B cell (primary cell): ENCODE measurements at places on chromosomes 4 and X. TPM values are rescaled to one million over a fixed set of nuclear protein-coding genes. Genes with fewer than 3 reads are reported as not detected.
A peak's percentile ranks its signal among the peaks of the same experiment; 100 is the strongest.

DNA sequence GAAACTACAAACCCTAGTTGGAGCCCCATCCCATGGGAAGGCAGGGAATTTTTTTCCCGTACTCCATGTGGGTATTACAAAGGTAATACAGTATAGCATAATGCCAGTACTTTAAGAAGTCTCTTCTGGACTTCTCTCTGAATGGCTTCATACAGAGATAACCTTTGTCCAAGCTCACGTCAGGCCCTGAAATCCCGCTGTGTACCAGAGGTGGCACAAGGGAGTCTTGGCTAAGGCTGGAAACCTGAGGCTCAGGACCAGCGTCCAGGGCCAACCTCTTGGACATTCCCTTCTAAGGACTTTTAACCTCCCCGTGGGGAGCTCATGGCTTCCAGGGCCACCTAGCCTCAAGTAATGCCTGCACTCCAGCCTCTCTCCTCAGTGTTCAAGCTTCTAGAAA lies 338.9 kb upstream of the FAM241A start:
- no peak for DNase-seq
- no peaks in the 10 kb centered on the region for H3K36me3 ChIP-seq
- H3K27me3 ChIP-seq, result no peaks in the 10 kb centered on the region
- no peak overlapping the region for H3K27ac ChIP-seq
- H3K4me1 ChIP-seq, result no peaks in the 10 kb centered on the region

- H3K27me3 ChIP-seq, result no peaks in the 10 kb centered on the region
- no peak overlapping the region for H3K4me3 ChIP-seq
- DNase-seq, result no peak
- H3K4me1 ChIP-seq, result peaks cover 12% of the 10 kb centered on the region
- H3K27ac ChIP-seq, result no peak overlapping the region
Measured at GRCh38 chr4:17599826-17600225, 14.6 kb upstream of the MED28 start.

NWD2 gene
- not detected in 2 replicates for total RNA-seq

GRCh38 chr4:8028368-8028767 lies 88.7 kb upstream of the AFAP1 start:
- H3K27ac ChIP-seq, result no peak overlapping the region
- no peak for DNase-seq
- no peaks in the 10 kb centered on the region for H3K4me1 ChIP-seq
- no peak overlapping the region for H3K4me3 ChIP-seq

DNA sequence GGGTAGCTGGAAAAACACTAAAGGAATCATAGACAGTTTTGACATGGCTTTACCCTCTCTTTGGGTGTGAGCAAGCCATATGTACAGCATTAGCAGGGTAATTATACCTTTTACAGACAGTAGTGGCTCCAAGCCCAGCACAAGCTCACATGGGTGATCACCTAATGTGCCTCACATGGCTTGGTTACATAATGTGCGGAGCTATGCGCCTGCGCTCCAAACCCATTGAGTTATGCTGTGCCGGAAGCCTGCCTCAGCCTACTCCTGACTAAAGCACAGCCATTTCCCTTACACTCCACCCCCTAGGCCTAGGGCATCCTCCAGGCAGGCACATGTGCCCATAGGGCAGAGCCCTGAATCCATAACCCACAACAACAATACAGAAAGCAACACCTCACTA lies 6.5 kb upstream of the TSPAN5 start:
- peaks cover 36% of the 10 kb centered on the region for H3K4me1 ChIP-seq
- H3K27ac ChIP-seq, result peak overlapping the region; percentile 92
- no peaks in the 10 kb centered on the region for H3K27me3 ChIP-seq
- no peak for DNase-seq
- no peak overlapping the region for H3K4me3 ChIP-seq
- no peaks in the 10 kb centered on the region for H3K36me3 ChIP-seq

DNA sequence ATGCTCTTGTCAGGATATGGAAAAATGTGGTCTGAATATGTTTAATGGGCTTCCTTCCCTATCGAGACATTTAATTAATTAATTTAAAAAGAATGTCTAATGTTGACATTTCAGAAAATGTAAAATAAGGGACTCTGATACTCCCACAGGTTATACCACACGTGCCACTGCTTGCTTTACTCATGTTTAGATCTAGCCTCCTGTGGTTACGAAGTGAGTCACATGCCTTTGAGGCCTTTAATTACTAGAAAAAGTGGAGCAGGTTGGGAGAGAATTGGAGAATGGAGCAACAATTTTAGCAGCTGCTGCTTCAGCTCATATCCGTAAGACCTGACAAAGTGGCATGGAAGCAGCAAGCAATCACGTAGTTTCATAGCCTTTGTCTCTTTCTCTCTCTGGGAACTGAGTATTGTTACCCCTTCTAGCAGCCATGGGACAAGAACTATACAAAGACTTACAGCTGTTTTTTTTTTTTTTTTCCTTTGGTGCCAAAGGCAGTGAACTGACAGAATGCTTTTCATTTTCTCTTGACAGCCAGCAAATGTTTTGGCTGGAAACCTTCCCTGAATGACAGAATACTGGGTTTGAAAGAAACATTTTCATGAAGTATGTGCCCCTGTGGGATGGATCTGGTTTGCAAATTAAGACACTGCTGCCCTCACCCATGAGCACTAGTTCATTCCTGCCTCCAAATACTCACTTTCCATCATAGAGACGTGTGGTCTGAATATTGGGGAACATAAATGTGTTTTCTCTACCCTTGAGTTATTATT lies 355.1 kb upstream of the PABPC5 start:
- no peaks in the 10 kb centered on the region for H3K27me3 ChIP-seq
- H3K4me1 ChIP-seq, result no peaks in the 10 kb centered on the region
- no peaks in the 10 kb centered on the region for H3K36me3 ChIP-seq
- no peak overlapping the region for H3K27ac ChIP-seq

GRCh38 chr4:122762520-122762919 lies 30.0 kb downstream of the BBS12 start:
- peak overlapping the region; percentile 18 for H3K27ac ChIP-seq
- H3K27me3 ChIP-seq, result no peaks in the 10 kb centered on the region
- H3K36me3 ChIP-seq, result no peaks in the 10 kb centered on the region
- peak overlapping the region; percentile 19 for H3K4me3 ChIP-seq

GLRB gene
- total RNA-seq, result not detected in 2 replicates

SPATA18 gene
- total RNA-seq, result 1.9 and 2.0 TPM in 2 replicates

DNA sequence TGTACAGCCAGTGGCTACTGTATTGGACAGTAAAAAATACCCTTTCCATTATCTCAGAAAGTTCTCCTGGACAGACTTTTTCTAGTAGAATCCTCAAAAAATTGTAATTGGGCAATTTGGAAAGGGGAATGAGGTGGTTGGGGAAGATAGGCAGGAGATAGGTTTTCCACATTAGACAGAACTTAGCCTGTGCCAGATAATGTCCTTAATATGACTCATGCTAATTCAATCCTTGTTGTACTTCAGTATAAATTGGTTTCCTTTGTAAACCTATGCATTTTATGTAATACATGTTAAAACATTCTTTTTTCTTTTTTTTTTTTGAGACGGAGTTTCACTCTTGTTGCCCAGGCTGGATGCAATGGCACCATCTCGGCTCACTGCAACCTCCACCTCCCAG lies 8.9 kb downstream of the EIF4E start:
- H3K27me3 ChIP-seq, result no peaks in the 10 kb centered on the region
- H3K27ac ChIP-seq, result no peak overlapping the region
- peaks cover 27% of the 10 kb centered on the region for H3K4me1 ChIP-seq
- no peak for DNase-seq

DNA sequence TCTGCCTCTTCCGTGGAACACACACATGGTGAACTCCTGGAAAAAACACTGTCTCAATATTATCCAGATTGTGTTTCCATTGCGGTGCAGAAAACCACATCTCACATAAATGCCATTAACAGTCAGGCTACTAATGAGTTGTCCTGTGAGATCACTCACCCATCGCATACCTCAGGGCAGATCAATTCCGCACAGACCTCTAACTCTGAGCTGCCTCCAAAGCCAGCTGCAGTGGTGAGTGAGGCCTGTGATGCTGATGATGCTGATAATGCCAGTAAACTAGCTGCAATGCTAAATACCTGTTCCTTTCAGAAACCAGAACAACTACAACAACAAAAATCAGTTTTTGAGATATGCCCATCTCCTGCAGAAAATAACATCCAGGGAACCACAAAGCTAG lies 87.9 kb downstream of the TET2 start:
- peaks cover 21% of the 10 kb centered on the region for H3K36me3 ChIP-seq
- H3K4me3 ChIP-seq, result no peak overlapping the region
- H3K27me3 ChIP-seq, result no peaks in the 10 kb centered on the region
- peaks cover 34% of the 10 kb centered on the region for H3K4me1 ChIP-seq
- no peak for DNase-seq

TEX13C gene
- not detected in 2 replicates for total RNA-seq

- H3K27me3 ChIP-seq, result no peaks in the 10 kb centered on the region
- H3K4me3 ChIP-seq, result no peak overlapping the region
- H3K36me3 ChIP-seq, result no peaks in the 10 kb centered on the region
- no peak for DNase-seq
- no peak overlapping the region for H3K27ac ChIP-seq
- H3K4me1 ChIP-seq, result no peaks in the 10 kb centered on the region
Measured at GRCh38 chrX:38178396-38178795, 42.3 kb downstream of the SRPX start.

- peaks cover 11% of the 10 kb centered on the region for H3K36me3 ChIP-seq
- H3K27ac ChIP-seq, result no peak overlapping the region
- H3K4me3 ChIP-seq, result no peak overlapping the region
- peak; percentile 81 for DNase-seq
- peaks cover 18% of the 10 kb centered on the region for H3K4me1 ChIP-seq
- H3K27me3 ChIP-seq, result no peaks in the 10 kb centered on the region
Measured at GRCh38 chr4:83282049-83282535, 2.5 kb downstream of the COQ2 start.

GRCh38 chr4:89570931-89571330 lies 263.3 kb upstream of the GPRIN3 start:
- no peaks in the 10 kb centered on the region for H3K4me1 ChIP-seq
- H3K36me3 ChIP-seq, result no peaks in the 10 kb centered on the region
- no peaks in the 10 kb centered on the region for H3K27me3 ChIP-seq
- no peak overlapping the region for H3K27ac ChIP-seq
- DNase-seq, result no peak

DNA sequence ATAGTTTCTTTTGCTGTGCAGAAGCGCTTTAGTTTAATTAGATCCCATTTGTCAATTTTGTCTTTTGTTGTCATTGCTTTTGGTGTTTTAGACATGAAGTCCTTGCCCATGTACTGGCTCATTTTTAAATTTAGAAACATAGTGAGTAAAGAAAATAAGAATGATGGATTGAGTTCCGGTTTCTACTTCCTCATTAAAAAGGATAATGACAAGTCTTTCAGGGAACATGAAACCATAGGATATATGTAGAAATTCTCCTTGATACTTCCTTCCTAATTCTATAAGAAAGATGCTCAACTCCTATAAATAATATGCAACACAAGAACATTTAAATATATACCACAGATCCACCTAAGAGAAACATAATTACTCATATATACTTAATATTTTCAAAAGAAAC lies 240.9 kb downstream of the BANK1 start:
- DNase-seq, result no peak
- H3K27me3 ChIP-seq, result no peaks in the 10 kb centered on the region
- H3K27ac ChIP-seq, result peak overlapping the region; percentile 55

GRCh38 chrX:125295337-125295736 lies 24.3 kb upstream of the TEX13C start:
- H3K27ac ChIP-seq, result no peak overlapping the region
- no peak overlapping the region for H3K4me3 ChIP-seq
- no peaks in the 10 kb centered on the region for H3K36me3 ChIP-seq
- no peaks in the 10 kb centered on the region for H3K4me1 ChIP-seq
- no peak for DNase-seq

- H3K27ac ChIP-seq, result no peak overlapping the region
- no peaks in the 10 kb centered on the region for H3K4me1 ChIP-seq
- H3K4me3 ChIP-seq, result no peak overlapping the region
- DNase-seq, result no peak
- no peaks in the 10 kb centered on the region for H3K36me3 ChIP-seq
Measured at GRCh38 chr4:138727731-138728130, 287.9 kb upstream of the NOCT start.

GRCh38 chrX:30483996-30484395 lies 93.6 kb downstream of the TASL start:
- no peaks in the 10 kb centered on the region for H3K36me3 ChIP-seq
- no peak overlapping the region for H3K4me3 ChIP-seq
- H3K27ac ChIP-seq, result no peak overlapping the region
- no peaks in the 10 kb centered on the region for H3K27me3 ChIP-seq

CFAP299 gene
- total RNA-seq, result not detected in 2 replicates

GRCh38 chrX:133435544-133436124 lies 20.3 kb upstream of the GPC4 start:
- no peaks in the 10 kb centered on the region for H3K36me3 ChIP-seq
- no peak overlapping the region for H3K27ac ChIP-seq
- no peaks in the 10 kb centered on the region for H3K27me3 ChIP-seq
- no peak for DNase-seq
- no peaks in the 10 kb centered on the region for H3K4me1 ChIP-seq

TBC1D1 gene
- total RNA-seq, result 91.5 and 98.7 TPM in 2 replicates

- H3K27ac ChIP-seq, result no peak overlapping the region
- H3K27me3 ChIP-seq, result no peaks in the 10 kb centered on the region
- no peaks in the 10 kb centered on the region for H3K4me1 ChIP-seq
- no peak overlapping the region for H3K4me3 ChIP-seq
Measured at GRCh38 chr4:150579551-150580234, 2.3 kb upstream of the MAB21L2 start.

MSANTD1 gene
- total RNA-seq, result 5.5 and 5.8 TPM in 2 replicates

GRCh38 chrX:121755541-121755940 lies 708.1 kb downstream of the GLUD2 start:
- H3K27ac ChIP-seq, result no peak overlapping the region
- no peaks in the 10 kb centered on the region for H3K36me3 ChIP-seq
- no peaks in the 10 kb centered on the region for H3K27me3 ChIP-seq
- H3K4me1 ChIP-seq, result no peaks in the 10 kb centered on the region
- DNase-seq, result no peak

DNA sequence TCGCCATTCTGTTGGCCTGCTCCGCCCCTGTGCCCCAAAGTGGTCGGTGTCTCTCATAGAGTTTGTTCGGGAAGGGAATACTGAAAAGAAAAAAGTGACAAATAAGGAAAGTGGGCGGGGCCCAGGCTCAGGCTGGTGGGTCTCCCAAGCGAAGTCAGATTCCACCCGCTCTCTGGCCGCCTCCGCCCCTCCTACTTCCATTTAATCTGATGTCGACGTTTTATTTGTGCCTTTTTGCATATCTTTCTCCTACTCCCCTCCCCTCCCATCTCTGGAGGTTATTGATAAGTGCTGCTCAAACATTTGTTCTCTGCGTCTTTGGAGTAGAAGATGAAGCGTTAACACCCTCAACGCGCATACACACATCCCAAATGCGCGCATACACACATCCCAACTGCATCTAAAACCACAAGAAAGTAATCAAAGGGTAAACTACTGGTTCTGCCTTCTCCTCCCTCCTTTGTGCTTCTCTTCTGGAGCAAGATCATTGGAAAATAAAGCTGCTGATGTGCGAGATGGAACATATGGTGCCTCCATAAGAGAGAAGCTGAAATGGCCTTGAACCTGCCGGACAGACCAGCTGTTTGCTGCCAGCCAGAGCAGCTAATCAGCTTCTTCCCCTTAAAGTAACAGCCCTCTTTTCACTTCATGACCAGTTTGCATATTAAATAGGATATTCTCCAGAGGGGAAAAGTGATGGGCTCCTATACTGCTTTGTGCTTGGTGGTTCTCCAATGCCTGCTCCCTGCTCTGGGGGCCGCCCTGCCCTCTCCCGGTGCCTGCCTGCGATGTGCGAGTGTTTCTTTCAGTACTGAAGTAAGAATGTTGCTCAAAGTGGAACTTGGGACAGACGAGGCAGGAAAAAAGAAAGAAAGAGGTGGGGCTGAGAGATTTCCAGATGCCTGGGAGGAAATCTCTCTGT lies 3.1 kb downstream of the MAMLD1 start:
- H3K27me3 ChIP-seq, result peaks cover 7% of the 10 kb centered on the region
- H3K4me3 ChIP-seq, result peak overlapping the region; percentile 39
- H3K4me1 ChIP-seq, result peaks cover 39% of the 10 kb centered on the region
